ENCODE measurements at places on chromosomes 11 and 22.

DNA sequence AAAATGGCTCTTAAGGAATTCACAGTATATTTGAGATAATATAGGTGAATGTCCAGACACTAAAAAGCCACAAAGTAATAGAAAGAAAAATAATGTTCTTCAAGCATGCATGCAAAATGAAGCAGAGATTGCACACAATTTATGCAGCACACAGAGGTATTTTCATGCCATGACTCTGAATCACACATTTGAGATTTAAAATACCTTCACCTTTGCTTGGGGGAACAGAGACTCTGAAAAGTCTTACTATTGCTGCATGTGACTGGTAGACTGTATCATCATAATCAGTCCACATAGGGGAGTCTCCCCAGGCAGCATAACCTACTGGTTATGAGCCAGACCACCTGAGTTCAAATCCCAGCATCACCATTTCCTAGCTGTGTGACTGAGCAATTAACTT lies 96.2 kb downstream of the RCN1 start:
- DNase-seq: no peak

GRCh38 chr11:3929232-3929631 lies 73.8 kb downstream of the STIM1 start:
- no peak for DNase-seq

GRCh38 chr22:32518381-32518780 lies 43.8 kb downstream of the FBXO7 start:
- no peak for DNase-seq

DNA sequence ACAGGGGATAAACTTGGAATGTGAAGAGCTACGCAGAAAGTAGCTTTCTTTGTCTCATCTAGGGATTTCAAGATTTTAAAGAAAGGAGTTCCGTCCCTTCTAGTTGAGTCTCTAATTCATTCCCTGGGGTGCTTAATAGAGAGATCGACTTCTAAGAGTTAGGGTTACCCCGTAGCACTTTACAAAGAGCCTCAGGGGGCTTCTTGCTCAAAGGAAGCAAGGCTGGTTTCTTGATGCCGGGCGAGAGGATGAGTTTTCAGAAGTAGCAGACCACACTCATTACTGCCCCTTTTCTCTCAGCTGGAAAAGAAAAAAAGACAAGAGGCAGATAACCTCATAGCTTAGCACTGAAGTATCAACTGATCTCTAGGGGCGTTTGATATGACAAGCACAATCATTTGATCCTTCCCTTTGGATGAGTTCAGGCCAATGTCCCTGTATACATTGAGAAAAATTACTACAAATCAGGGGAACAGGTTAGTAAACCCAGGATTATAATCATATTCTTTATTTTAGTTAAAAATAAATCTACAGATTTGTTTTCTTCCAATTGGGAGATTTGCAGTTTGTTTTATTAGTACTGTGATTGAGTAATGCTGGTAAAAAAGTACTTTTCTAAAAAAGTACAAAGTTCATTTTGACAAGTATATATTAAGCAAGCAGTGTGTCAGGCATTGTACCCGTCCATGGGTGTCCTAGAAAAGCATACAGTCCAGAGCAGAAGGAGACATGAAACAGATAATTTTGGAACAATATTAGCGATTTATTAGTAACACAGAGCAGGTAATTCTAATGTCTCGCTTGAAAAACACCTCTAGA lies 18.7 kb downstream of the ELMOD1 start:
- no peak for DNase-seq

- no peak for DNase-seq
These were observed 39.4 kb downstream of the ST14 start for GRCh38 chr11:130198964-130199363.

DNA sequence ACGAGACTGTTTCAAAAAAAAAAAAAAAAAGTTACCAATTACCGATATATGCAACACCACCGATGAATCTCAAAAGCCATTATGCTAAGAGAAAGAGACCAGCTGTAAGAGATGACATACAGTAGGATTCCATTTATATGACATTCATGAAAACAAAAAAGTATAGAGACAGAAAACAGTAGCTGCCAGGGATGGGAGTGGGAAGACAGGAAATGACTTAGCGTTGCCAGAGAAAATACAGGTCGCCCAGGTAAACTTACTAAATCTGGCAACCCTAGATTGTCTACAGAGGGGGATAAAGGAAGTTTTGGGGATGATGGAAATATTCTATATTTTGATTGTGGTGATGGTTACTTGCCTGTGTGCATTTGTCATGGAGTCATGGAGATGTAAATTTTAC lies 7.9 kb upstream of the C11orf24 start:
- DNase-seq: no peak

GRCh38 chr11:10864688-10865087 lies 6.8 kb upstream of the ZBED5 start:
- DNase-seq: no peak
